AG04450 (cell line): ENCODE measurements at places on chromosomes 4 and X.

GRCh38 chr4:24583451-24584210, 723 bp downstream of the DHX15 start:
- no peak for DNase-seq

DNA sequence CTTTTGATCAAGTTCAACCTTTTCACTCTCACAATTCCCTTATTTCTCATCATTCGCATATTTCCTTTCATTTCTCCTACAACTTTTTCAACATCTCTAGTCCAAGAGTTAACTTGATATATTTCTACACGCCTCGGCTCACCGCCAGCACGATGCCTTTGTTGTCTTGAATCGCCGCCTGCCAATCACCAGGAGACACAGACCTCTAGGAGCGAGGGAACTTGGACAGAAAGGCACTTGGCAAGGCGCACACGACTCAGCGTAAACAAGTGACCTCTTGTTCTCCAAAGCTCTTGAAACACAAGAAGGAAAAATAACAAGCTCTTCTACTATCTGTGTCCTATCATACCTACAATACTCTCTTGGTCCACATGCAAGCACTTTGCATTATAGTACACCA, 27.1 kb upstream of the RBMX start:
- DNase-seq: no peak

- DNase-seq: no peak
Observed at GRCh38 chr4:18961879-18962278, 940.3 kb upstream of the LCORL start.

- DNase-seq: no peak
Observed at GRCh38 chr4:111492496-111492895, 652.8 kb upstream of the FAM241A start.

DNA sequence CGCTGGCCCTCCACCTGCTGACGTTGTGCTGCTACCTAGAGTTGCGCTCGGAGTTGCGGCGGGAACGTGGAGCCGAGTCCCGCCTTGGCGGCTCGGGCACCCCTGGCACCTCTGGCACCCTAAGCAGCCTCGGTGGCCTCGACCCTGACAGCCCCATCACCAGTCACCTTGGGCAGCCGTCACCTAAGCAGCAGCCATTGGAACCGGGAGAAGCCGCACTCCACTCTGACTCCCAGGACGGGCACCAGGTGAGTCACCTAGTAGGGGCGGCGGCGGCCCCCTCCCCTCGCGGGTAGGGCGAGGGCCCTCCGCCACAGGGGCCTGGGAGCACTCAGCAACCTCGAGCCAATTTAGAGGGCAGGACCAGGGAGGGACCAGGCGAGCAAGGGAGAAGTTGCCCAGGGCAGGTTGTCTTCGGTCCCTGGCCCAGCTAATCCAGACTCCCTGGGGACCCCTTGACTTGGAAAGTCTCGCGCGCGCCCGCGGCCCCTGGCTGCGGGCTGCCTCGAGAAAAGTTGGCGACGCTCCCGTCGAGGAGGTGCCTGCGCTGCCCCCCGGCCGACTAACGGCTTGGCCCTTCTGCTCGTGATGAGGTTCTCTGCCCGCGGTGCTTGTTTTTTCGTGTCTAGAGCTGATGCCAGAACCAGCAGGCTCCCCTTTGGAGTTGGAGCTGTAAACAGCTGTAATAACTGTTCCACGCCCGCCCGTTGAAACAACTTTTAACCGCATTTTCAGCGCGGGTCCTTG, 717 bp downstream of the EDA start:
- DNase-seq: no peak

DNA sequence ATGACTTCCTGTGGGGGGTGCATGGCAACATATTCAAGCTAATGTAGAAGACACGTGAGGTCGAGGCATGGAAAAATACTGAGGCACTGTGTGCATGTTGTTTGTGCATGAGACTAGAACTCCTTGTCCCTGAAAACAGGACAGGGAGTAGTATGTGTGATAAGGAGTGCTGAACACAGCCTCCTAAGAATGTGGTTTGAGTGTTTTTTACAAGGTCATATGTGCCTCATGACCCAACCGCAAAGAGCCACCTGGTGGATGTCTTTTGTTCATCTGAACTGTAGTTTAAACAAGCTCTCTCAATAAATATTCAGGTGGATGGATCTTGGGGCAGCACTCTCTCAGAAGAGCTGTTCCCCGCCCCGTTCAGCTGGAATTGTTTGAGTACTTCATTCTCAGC, 226.6 kb downstream of the NLGN4X start:
- no peak for DNase-seq

GRCh38 chr4:38114386-38115150, 154.4 kb downstream of the PTTG2 start:
- DNase-seq: no peak

- DNase-seq: no peak
Observed at GRCh38 chrX:137215467-137215866, 181.7 kb upstream of the GPR101 start.
